ENCODE measurements at places on chromosomes 5 and 9.

DNA sequence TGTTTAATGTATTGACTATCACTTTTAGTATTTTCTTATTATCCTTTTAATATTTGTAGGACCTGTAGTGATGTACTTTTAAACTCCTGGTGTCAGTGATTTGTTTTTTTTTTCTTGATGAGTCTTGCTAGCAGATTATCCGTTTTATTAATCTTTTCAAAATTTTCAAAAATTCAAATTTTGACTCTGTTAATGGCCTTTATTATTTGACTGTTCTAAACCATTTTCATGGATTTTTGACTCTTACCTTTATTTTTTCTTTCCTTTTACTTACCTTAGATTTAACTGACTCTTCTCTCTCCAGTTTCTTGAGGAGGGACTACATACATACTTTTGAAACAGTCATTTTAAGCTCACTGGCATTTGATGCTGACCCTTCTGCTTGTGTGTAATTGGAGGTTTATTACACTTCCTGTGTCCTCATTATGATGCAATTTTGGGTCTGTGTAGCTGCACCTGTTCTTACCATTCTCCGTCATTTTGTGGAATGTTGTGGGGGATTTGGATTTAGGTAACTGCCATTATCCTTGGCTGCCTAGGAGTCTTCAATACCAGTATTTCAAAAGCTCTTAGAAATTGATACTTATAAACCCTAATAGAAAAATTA, 32.0 kb upstream of the EXOC3 start:
- DNase-seq: no peak

DNA sequence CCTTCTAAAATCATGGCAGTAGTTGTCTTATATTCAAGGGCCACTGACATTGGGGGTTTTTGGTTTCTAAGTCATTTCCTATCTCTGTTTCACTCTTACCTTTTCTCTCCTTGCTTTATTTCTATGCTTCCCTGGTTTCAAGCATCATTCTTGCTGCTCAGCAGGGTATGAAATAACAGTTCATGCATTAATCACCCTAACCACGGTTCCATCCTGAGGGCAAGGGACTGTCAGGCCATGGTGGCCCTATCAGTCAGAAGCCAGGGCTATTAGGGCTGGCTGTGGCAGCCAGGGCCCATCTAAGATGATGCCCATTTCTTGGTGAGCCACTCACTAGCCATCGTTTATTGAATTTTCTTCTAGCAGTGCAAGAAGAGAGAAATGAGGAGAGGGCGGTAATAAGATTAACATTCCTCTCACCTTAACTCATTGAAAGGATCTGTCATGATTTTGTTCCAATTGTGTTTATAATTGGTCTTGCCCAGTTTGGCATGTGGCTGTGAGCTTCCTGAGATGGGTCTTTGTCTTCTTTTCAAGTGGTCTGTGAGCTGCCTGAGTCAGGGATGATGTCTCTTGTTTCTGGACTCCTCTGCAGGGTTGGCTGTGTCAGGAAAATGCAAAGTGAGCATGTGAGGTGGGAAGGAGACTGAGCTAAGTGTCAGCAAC, 45.2 kb downstream of the CYSTM1 start:
- DNase-seq: no peak

DNA sequence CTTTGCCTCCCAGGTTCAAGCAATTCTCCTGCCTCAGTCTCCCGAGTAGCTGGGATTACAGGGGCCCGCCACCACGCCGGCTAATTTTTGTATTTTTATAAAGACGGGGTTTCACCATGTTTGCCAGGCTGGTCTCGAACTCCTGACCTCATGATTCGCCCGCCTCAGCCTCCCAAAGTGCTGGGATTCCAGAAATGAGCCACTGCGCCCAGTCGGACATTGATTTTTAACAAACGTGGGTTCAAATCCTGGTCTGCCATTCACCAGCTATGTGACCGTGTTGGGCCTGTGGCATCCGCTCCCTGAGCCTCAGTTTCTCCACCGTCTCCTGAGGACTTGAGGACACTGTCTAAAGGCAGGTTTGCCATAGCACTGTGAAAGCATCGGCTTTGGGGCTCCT, 41.8 kb upstream of the NEK6 start:
- no peak for DNase-seq

GRCh38 chr5:33346534-33346933, 94.2 kb upstream of the TARS1 start:
- no peak for DNase-seq

DNA sequence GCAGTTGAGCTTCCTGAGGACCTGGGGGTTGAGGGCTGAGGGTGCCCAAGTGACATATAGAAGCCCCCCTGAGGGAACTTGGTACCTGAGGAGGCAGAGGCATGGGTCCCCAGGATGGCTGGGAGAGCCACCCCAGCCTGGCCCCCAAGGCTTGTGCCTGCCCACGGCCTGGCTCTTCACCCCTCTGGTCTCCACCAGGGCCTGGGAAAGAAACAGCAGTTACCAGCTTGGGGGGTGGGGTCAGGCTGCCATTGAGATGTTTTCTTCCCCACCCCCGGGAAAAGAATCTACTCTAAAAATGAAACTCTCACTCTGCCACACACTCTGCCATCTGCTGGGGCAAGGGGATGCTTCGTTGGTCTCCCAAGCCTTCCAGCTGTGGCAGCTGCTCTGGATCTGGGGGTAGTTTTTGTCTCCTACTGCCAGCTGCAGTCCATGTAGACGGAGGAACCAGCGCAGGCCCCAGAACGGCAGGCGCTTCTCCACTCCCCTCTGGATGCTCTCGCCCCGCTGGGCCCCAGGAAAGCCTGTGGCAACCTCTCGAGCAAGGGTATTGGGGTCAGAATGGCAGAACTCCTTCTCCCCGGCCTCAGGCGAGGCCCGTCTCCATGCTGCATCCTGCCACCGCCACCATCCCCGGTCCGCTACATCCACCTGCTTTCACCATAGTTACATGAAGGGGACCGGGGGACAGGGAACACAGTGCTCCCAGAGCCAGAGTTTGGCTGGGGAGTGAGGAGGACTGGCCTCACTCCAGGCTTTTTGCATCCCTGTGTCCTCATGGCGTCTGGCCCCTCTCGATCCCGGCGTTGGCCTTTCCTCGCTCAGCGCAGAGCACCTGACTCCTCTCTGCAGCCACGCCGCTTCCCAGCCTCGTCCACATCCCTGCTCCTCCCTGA, 123.5 kb downstream of the DAB2IP start:
- no peak for DNase-seq

DNA sequence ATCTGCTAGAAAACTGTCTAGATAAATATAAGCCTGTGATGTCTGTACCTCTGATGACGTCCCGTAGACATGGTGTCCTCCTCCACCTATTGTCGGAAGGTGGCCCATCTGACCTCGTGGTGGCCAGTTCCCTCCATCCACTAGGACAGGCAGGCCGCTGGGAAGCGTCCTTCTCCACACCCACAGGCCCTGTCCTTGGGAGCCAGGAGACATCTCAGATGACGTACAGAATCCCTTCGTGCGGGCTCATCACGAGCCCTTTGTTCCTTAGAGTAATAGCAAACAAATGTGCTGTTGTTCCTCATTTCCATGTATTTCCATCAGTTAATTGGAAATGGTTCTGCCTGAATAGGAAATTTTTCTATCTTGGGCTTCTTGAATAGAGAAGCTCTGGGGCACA, 38.3 kb upstream of the TENT4A start:
- no peak for DNase-seq
